ENCODE measurements at places on chromosomes 11 and 22.

DNA sequence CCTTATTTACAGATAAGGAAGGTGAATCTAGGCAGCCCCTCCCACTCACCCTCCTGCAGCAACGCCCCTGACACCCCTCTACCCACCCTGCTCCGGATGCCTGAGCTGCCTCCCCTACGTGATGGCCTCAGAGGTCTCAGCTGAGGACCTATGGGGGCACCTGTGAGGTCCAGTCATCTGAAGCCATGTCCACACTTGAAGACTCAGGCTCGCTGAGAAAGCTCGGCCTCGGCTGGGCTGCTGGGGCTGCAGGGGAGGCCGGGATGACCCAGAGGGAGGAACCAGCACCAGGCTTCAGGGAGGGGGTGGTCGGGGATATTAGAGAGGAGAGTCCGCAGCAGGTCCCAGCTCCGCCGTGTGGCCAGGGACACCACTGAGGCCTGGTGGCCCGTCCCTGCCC, 92.8 kb downstream of the BRD1 start:
- DNase-seq: no peak

DNA sequence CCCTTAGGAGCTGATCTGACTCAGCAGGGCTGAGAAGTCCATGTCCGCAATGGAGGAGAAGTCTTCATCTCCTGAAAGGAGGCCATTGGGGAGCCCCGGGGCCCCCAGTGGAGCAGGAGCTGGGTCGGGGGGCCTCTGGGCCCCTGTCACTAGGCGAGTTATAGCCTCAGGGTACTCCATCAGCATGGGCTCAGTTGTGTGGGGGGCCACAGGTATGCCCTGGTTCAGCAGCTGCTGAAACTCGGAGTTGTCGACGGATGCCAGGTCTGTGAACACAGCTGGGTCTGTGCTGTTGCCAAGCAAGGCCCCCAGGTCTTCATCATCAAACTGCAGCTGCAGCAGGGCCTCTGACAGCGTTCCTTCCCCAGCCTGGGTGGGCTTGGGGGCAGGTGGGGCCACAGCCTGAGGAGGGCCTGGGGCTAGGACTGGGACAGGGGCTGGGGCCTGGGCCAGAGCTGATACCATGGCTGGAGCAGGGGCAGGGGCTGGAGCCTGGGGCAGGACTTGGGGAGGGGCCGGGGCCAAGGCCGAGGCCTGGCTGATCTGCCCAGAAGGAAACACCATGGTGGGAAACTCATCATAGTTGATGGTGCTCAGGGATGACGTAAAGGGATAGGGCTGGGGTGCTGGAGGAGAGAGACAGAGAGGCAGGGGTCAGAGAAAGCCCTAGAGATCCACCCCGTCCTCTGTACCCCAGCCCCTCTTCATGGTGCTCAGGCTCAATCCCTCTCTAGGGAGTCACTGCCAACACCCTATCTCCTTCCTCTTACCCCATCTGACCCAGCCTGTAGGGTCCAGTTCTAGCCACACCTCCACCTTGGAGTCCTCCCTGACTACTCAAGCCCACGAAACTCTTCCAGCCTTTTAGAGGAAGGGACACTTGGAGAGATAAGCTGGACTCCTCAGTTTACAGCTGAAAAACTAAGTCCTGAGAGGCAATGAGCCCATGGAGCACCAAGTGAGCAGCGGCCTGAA, 8.1 kb downstream of the RELA start:
- no peak for DNase-seq

DNA sequence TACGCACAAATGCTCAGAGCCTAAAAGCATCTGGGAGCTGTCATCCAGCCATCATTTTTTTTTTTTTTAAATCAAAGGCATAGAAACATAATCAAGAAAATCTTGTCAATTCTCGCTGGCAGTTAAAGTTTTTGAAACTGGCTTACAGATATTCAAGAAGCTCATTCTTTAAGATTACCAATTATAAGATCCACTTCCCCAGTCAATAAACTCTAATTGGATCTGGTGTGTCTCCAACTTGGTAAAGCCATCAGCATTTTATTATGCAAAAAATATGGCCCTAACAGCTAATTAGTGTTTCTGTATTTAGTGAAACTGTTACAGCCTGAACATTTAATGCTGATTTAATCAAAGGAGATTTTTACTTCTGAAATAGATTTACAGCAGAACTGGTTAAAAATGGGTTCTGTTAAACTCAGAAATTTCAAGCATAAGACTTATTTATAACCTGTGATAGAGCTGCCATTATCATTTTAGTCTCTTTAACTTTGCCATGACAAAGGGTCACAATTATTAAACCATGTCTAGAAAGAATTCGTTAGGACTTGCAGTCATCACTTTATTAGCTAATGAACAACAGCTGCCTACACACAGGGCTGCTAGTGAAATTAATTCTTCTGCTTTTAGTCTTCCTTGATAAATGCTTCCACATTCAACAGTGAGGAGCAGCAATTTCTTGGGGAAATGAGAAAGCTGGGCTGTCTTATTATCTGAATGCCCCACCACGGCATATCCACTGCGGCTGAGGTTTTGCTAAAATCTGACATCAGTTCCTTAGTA, 176.4 kb upstream of the PITPNB start:
- no peak for DNase-seq

DNA sequence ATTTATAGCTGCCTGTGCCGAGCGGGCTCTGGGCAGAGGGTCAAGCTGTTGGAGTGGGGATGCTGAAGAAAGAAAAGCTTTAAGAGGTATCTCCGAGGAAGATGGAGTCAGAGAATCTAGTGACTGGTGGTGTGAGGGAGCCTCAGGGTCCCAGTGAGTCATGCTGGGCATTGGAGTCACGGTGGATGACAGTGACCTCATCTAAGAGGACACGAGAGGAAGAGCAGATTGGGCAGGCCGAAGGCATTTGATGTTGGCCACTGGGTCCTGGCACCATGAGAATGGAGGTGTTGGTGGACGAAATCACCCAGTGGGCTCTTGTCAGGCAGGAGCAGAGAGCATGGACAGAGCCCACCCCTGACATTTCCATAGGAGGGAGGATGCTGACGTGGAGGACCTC, 68.4 kb downstream of the TBC1D22A start:
- no peak for DNase-seq

DNA sequence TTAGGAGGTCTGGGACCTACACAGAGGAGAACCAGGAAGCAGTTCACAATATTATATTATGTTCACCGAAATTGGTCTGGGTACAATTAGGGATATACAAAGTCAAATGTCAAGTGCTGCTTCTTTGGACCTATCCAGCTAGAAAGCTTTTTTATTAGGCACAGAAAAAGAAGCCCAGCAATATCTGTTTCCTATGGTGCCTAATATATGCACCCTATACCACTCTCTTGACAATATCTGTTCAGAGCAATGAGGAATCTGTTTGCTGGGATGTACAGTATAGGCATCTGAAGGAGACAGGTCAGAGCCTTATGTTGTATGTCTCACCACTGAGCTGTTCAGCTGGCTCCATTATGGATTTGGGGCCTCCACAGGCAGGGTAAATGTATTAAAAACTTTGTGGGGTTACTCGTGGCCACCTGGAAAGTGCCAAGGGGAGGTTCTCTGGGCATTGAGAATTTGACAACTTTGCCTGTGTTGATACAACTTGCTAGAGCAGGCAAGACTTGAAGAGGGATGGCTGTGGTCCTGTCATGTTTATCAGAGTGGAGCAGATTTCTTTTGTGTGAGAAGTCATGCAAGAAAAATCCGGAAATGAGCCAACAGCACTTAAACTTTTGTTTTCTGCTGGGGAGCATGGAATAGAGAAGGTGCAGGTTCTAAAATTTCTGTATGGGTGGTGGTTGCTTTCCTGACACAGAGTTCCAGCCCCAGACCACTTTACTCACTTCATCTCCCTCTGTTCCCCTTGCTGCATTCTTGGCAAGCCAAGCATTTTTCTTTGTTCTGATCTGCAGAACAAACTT, 10.1 kb downstream of the STIM1 start:
- DNase-seq: no peak

DNA sequence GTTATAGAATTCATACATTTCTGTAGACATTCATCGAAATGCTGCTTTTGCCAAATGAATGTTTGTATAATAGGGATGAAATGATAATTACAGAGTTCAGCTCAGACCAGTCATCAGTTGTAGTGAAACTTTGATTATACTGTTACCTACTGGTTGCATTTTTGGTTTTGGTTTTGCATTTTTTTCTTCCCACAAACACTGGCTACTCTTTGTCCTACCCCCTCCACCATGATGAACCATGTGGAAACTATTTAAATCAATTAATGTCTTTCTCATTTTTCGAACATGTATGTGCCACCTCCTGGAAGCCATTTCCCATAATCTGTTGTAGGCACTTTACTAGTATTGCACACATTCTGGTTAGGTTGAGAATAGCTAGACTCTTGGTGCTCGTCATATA, 75.3 kb upstream of the MTNR1B start:
- DNase-seq: no peak

DNA sequence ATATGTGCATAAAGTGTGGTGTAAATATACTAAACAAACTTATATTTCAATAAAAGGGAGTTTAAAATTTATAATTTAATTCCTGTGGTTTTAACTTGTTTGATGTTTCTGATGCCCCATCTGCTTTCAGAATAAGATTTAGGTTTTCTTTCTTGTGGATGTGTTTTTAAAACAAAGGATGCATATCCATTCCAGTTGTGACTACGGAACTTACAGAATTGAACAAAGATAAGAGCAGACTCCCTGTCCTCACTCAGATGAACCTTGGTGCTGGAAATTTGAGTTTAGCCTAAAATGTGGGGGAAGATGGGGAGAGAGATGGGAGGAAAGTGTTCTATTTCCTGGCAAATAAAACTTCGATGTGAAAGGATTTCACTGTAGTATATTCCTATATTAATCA, 2.5 kb downstream of the FJX1 start:
- DNase-seq: no peak

- no peak for DNase-seq
Measured at GRCh38 chr11:134560066-134560465, 148.0 kb upstream of the B3GAT1 start.

GRCh38 chr11:117265745-117266144, 25.4 kb upstream of the BACE1-AS start:
- no peak for DNase-seq

DNA sequence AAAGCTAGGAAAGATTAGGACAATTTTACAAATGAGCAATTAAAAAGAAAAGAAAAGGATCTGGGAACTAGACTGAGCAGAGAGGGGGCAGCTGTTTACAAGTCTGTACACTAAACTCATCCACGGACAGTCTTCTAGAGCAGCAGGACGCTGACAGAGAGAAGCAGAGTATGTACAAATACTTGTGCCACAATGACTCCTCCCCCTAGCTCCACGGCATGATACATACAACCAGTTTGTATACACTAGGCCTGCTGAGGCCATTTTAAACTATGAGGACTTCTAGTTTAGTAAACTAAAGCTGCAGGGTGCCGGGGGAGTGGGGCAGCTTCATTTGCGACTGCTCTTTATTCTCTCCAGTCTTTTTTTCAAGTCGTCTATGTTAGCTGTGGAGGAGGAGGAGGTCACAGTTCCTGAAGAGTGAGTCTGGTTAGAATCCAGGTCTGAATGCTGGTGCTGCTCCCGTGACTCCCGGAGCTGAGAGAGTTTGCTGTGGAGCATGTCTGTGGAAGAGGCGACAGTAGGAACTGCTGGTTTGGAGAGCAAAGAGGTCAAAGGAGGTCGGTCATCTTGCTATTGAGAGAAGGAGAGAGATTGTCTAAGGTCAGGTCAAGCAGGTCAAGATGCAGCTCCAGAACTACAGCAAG, 24.8 kb downstream of the F2 start:
- DNase-seq: no peak

GRCh38 chr11:6856871-6857270, 6.0 kb upstream of the OR10A2 start:
- no peak for DNase-seq

DNA sequence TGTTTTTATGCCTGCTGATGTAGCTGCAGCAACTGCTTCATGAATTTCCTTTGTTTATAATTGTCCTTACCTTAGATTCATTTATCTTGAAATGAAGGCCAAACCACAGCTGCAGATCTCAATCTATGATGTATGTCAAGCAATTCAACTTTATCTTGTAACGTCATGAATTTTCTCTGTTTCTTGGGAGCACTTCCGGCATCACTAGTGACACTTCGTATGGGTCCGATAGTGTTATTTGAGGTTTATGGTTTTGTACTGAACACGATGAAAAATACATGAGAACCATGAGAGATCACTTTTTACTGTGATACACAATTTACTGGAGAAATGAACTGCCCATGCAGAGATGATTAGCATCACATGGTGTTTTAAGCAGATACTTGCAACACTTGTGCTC, 98.5 kb downstream of the CSTPP1 start:
- DNase-seq: no peak

DNA sequence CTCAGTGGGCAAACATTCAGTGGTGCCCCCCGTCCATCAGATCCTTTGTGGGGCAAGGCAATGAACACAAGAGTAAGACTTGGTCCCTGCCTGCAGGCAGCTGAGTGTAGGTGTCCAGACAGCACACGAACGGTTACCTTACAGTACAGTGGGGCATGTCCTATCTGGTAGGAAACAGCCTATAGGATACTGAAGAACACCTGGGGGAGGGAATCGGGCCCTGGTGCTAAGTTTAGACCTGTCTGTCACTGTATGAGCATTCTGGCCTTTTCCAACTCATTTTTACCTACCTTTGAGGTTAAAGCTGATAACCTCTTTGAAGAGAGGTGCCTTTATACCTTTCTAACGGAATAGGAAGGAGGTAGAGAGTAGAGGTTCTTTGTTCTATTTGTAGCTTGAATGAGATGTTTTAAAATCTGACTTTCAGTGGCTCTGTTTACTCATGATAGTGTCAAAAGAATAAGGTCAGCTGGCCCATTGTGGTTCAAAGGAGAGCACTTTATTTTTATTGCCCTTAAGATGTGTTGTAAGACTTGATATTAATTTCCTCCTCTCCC, 8.9 kb downstream of the ZNRF3 start:
- DNase-seq: no peak

DNA sequence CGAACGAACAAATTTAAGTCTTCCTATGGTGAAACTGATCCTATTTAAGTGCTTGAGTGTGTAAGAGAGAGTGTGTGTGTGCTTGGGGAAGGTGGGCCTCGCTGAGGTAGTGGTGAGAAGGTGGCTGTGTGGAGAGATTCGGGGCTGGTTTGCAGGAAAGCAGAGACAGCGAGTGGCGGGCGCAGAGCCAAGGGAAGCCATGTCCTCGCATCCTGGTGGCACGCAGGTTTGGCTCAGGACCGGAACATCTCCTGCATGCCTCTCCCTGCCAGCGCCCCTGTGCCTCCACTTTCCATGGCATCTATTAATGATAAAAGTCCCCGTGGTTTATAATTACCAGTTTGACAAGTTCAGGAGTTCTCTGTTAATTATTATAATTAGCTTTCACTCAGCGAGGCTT, 383.1 kb upstream of the CADM1 start:
- DNase-seq: no peak

GRCh38 chr22:41563051-41563711, 2.4 kb downstream of the CSDC2 start:
- DNase-seq: peak; percentile 83

- DNase-seq: no peak
Measured at GRCh38 chr11:78733031-78733430, 158.4 kb upstream of the NARS2 start.
